CD4-positive, alpha-beta T cell treated with Interleukin-1 beta for 1 hour (primary cell): ENCODE measurements at places on chromosomes 11 and 22.
A peak's percentile ranks its signal among the peaks of the same experiment; 100 is the strongest.

- DNase-seq: no peak
Observed at GRCh38 chr11:27004103-27004502, 10.2 kb downstream of the FIBIN start.

DNA sequence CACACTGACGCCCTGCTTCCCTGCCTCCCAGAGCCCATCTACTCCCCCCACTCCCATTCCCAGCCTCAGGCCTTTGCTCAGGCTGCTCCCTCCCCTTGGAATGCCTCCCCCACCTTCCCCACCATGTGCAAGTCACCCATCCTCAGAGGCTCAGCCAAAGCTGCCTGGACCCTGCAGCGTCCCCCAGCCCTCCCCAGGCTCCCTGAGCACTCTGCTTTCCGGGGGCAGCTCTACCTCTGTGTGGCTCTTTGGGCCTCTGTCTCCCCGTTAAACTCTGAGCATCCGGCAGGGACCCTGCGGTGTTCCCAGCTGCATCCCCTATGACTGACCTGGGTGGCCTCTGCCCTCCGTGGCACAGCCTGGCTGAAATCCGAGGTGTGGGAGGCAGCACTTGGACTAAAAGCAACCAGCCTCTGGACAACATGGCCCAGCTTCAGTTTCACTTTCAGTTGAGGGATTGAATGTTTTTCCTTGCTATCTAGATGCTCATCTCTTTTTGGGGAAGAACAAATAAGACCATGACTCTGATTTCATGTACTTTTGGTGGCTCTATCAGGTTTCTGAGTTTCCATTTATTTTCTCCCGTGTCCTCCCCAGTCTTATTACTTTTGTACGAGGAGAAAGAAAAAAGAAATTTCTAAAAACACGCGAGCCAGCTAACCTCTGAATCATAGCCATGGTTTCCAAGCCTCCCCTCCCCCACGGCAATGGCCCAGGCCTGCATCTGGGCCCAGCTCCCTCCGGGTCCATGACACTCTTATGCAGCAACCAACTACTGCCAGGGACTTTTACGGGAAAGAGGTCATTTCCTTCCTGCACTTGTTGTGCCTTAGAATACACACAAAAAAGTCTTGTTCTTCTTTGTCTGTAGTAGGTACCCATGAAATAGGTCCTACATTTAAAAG is 3.8 kb downstream of the APOL3 start:
- peak; percentile 85 for DNase-seq

DNA sequence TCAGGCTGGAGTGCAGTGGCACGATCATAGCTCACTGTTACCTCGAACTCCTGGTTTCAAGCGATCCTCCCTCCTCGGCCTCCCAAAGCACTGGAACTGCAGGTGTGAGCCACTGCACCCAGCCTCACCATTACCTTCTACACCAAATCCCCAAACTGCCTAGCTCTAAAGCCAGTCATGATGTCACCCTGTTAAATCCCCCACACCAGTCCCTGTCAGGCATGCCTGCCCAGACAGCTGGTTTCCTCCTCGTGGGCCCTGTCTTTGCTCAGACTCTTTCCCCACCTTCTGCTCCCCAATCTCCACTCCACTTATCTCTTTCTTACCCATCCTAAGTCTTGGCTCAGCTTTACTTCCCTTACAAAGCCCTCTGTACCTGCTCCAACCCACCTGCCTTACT is 12.5 kb upstream of the EXPH5 start:
- DNase-seq: no peak

DNA sequence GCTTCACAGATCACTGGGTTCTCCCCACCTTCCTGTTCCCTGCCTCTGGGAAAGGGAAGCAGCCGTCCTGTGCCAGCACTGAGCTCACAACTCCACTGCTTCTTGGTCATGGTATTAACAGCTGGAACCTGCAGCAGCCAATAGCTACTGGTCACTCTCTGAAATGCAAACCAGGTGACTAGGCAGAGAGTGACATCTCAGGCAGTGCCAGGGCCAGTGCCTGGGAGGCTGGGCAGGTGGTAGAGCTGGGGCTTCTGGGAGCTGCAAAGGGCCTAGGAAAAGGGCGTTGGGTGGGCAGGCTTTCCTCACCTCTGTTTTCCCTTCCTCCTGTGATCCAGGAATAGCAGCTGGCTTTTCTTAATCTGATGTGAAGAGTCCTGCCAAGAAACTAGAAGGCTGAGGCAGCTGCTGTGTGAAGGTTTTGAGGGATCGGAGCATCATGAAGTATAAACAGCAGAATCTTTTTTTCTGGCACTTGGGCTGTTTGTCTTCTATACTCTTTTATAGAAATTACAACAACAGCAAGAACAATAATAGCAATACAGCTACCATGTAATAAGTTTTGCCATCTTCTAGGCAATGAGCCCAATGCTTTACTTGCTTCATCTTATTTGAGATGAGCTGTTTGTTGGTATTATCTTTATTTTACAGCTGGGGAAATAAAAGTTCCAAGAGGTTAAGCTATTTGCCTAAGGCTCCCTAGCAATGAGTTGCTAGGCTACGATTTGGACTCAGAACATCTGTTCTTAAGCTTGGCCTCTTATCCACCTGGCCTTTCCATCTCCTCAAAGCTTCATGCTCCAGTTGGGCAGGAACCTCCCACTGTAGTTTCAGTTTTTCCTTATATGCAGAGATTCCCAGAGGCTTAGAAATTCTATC is 22.0 kb upstream of the CD44 start:
- no peak for DNase-seq

GRCh38 chr22:49151256-49152126 is 676.2 kb downstream of the BRD1 start:
- no peak for DNase-seq

- DNase-seq: no peak
Observed at GRCh38 chr11:8573777-8574176, 20.3 kb downstream of the STK33 start.

DNA sequence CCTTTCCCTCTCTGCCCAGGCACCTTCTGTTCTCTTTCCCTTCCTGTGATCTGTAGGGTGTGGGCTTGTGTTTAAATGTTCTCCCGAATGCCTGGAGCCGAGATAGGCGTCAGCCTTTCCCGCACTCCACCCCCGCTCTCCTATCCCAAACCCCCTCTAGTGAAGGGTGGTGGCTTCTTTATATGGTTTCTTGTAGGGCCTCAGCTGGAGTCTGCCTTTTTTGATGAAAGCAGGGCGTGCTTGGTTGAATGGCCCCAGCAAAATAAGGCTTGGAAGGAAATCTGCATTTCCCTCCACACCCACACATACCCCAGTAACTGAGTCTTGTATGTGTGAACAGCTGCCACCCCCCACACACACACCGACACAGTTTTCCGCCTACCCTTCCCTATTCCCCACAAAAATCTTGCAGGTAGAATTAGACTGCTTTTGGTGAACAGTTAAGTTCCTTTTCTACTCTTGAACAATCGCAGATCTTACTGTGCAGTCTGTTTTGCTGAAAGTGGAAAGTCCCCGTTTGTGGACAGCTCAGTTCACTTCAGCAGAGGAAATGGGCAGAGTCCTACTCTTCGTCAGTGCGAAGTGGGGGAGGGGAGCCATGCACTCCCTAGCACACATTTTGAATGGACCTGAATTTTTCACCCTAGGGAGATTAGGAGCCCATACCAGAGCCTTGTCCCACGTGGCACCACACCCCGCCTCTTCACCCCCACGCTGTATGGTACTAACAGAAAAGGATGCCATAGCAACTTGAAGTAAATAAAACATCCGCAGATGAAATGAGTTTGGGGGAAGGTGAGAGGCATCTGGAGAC is 25.5 kb upstream of the GRK2 start:
- DNase-seq: peak; percentile 90

DNA sequence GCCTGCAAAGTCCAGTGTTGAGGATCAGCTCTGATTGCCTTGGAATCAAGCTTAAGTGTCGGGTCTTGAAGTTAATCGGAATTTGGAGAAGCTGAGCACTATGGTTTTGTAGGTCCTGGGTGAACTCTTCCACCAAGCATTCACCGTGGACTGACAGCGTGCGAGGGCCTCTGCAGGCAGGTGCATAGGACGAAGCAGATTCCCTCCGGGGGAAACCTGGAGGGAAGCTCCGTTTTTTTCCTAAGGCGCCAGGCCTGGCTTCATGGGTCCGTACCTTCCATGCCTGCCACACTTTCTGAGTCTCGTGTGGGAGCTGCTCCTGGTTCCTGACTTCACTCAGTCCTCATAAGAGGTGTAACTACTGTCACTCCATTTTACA is 170.1 kb downstream of the CRYBB2 start:
- DNase-seq: no peak

DNA sequence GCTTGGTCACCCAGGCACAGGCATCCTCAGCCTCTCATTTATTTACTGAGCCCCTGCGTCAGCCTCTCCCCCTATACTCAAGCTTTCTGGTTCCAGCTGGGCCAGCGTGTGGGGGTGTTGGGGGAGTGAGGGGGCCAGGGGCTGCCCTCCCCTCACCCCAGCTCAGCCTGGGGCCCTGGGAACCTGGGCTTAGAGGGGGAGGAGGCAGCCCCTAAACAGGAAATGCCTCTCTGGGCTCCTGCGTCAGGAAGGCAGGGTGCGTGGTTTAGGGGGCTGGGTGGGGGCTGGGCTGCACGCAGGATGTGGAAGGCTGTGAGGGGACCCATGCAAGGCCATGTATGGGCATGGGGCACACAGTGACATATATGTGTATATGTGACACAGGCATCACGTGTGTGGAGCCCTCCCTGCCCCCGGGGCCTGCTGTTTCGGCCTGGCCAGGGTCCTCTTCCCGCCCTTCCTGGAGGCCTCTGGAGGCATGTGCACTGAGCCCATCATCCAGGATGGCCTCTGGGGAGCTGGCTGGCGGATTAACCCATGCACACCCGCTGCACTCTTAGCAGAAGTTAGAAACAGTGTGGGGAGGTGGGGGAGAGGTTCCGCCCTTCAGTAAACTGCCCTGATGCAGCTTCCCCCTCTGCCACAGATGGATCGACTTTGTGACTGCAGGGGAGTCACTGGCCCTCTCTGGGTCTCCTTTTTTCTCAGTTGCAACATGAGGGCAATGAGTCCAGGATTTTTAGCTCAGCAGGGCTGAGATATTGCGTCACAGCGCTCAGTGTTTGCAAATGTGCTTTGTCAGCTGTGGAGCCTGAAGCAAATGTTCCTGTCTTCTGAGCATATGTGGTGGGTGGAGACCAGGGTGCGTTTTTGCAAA is 1.1 kb upstream of the CD248 start:
- DNase-seq: peak; percentile 89

DNA sequence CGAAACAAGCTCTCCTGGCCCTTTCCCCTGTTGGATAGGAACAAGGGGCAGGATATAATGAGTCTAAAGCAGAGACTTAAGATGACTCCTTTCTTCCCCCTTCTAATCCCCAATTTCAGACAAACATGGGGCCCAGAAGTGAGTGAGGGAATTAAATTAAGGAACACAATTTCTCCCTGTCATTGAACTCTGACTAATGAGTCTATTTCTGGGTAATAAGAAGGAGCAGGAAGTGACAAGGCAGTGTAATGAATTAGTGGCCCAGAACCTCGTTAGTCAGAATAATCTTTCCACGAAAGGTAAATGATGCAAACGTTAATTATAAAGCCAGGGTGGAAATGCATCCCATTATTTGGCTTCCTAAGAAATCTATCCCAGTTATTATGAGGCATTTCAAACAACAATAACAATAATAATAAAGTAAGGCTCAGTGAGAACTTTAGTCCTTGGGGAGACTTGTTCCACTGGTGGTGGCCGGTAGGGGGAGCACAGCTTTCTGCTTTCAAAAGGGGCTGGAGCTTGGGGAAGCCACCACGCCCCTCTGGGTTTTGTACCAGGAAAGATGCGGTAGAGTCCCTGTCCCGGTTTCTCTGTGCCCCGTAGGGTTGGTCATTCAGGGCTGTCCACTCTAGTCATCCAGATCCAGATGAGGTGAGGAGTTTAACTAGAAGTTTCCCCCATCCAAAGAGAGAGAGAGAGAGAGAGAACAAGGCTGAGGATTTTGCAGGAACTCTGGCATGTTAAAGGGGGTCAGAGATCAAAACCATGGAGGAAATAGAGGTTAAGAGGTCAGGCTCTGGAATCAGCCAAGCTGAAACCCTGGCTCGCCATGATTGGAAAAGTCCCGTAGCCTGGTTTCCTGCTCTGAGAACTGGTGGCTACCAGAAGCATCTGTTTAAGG is 298.3 kb downstream of the NTM start:
- peak; percentile 12 for DNase-seq

DNA sequence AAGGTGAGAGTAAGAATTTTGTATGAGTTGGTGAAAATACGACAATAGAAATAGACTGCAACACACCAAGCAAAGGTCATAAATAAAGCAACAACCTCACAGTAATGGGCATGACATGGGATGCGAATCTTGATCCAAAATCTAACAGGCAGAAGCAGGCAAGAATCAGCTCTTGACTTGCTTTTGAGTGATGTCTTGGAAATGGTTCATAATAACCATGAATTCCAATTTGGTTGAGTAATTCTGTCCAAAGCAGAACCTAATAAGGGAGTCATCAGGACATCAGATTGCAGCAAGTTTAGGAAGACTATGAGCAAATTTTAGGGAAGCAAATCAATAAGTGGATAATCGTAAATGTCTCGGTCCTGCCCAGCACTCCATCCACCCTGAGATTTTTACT is 224.0 kb upstream of the ISX start:
- no peak for DNase-seq

- no peak for DNase-seq
Observed at GRCh38 chr22:48835857-48836672, 991.6 kb downstream of the BRD1 start.

DNA sequence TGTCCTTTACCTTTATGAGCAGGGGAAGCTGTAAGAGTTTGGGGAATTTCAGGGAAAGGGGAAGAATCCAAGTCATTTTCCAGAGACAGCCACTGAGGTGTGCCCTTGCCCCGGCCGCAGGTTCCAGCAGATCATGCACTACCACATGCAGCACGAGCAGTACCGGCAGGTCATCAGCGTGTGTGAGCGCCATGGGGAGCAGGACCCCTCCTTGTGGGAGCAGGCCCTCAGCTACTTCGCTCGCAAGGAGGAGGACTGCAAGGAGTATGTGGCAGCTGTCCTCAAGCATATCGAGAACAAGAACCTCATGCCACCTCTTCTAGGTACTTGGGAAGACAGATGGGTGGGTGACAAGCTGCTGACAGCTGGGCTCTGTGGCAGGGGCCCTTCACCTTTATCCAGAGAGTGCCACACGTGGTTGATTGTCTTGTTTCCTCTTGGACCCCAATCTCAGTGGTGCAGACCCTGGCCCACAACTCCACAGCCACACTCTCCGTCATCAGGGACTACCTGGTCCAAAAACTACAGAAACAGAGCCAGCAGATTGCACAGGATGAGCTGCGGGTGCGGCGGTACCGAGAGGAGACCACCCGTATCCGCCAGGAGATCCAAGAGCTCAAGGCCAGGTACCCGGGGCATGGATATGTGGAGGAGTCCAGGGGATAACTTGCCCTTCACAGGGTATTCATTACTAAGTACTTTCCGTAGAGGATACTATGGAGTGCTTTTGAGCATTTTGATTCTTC is 5.8 kb upstream of the HMBS start:
- no peak for DNase-seq

- DNase-seq: no peak
Observed at GRCh38 chr22:49264696-49265095, 563.0 kb downstream of the BRD1 start.

- DNase-seq: no peak
Observed at GRCh38 chr11:984546-984945, 52.0 kb downstream of the MUC6 start.

DNA sequence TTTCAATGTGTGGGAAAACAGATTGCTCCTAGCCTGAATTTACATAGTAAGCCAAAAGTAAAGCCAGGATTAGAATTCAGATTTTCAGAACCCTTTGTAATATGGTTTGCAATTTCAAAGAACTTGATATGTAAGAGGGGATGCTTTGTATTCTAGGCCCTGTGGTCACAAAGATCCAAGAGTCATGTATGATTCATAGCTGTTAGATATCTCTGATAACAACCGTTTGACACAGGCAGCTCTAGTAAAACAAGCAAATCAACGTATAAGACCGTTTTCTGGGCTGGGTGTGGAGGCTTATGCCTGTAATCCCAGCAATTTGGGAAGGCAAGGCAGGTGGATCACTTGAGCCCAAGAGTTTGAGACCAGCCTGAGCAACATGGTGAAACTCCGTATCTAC is 79.6 kb downstream of the EMSY start:
- no peak for DNase-seq
